ENCODE measurements at places on chromosomes 7 and 10. TPM values are rescaled to one million over a fixed set of nuclear protein-coding genes. Genes with fewer than 3 reads are reported as not detected.
A peak's percentile ranks its signal among the peaks of the same experiment; 100 is the strongest.

The OGDHL gene
- 0.40 TPM for total RNA-seq

The TDRD1 gene
- total RNA-seq = 0.16 TPM

The ACBD7 gene
- total RNA-seq = 2.0 TPM

The IFIT1 gene
- total RNA-seq = 6.3 TPM

The GPR22 gene
- not detected for total RNA-seq

The GPR26 gene
- total RNA-seq = not detected

The IPMK gene
- 9.5 TPM for total RNA-seq

The TRIM50 gene
- not detected for total RNA-seq

The ZNF32 gene
- 12.5 TPM for total RNA-seq

The CNPY1 gene
- total RNA-seq = not detected

GRCh38 chr10:48470115-48470892 lies 134.6 kb downstream of the ARHGAP22 start:
- no peak for DNase-seq

GRCh38 chr7:92644406-92645113 lies 54.4 kb upstream of the FAM133B start:
- DNase-seq = no peak

GRCh38 chr7:126223729-126224128 lies 1029.0 kb downstream of the GRM8 start:
- DNase-seq = no peak

- DNase-seq = no peak
Observed at GRCh38 chr10:1172256-1172984, 116.2 kb downstream of the WDR37 start.

DNA sequence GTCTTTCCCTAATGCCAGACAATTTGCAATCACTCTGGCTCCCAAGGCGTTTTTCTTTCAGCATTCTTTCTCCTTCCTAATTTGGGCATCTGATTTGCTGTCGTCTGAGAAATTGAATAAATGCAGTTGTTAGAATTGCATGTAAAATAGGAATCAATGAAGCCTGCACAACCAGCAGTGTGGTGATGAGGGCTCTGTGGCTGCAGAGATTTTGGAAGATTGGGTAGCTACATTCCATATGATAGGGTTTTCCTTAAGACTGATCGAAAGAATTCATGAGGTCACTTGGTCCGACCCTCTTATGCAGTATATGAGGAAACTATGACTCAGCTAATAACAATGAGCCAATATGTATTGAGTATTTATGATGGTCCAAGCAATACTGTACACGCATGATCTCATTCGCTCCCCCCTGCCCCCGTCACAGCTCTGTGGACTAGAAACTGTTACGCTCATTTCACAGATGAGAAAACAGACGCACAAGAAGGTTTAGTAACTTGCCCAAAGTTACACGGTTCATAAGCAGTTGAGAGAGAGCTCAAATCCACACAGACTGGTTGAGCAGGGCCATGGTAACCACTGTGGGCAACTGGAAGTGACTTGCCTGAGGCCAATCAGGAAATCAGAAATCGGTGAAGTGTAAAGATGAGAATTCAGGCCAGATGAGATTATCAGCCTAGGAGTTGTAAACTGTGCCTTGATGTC lies 527.2 kb downstream of the GATA3 start:
- DNase-seq = no peak

DNA sequence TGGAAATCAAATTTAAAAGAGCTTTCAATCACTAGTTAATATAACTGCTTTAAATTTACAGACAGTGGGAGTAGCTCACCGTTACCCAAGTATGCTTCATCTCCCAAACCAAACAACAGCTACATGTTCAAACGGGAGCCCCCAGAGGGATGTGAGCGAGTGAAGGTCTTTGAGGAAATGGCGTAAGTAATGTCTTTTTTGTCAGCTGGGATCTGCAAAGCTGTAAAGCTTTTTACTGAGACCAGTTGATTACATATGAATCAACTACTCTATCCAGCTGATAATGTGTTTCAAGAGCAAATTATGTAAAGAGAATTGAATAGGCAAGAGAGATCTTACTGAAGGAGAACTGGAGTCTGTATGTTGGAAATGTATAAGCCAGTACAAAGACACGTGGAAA lies 116.2 kb downstream of the GLCCI1 start:
- DNase-seq = no peak

- DNase-seq = no peak
Observed at GRCh38 chr10:125599194-125599593, 83.8 kb downstream of the TEX36 start.

GRCh38 chr10:12841826-12842225 lies 159.7 kb downstream of the CCDC3 start:
- no peak for DNase-seq

DNA sequence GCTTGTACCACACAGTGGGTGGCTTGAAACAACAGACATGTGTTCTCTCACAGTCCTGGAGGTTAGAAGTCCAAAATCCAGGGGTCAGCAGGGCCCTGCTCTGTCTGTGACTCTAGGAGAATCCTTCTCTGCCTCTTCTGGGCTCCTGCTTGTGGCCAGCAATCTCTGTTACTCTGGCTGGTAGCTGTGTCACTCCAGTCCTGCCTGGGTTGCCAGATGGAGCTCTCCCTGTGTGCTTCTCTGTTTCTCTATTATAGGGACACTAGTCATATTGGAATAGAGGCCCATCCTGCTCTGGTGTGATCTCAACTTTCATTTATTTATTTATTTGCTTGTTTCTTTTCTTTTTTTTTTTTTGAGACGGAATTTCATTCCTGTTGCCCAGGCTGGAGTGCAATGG lies 276.6 kb upstream of the GALNT17 start:
- DNase-seq = no peak

DNA sequence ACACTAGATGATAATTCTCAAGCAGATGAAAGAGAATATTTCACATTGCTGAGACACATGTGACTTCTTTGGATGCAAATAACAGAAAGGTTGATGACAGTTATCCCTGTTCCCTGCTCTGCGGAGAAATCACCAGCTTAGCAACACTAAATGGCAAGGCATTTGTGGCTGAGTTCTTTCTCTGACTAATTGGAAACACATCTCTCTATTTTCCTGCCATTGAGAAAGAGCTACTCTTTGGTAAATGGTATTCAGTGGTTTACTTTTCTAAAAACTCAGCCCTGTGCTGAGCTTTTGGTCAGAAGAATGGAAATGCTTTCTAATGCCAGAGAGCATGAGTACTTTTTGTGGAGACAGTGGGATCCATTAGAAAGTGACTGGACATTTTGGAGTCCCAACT lies 771.4 kb downstream of the LRMDA start:
- no peak for DNase-seq

DNA sequence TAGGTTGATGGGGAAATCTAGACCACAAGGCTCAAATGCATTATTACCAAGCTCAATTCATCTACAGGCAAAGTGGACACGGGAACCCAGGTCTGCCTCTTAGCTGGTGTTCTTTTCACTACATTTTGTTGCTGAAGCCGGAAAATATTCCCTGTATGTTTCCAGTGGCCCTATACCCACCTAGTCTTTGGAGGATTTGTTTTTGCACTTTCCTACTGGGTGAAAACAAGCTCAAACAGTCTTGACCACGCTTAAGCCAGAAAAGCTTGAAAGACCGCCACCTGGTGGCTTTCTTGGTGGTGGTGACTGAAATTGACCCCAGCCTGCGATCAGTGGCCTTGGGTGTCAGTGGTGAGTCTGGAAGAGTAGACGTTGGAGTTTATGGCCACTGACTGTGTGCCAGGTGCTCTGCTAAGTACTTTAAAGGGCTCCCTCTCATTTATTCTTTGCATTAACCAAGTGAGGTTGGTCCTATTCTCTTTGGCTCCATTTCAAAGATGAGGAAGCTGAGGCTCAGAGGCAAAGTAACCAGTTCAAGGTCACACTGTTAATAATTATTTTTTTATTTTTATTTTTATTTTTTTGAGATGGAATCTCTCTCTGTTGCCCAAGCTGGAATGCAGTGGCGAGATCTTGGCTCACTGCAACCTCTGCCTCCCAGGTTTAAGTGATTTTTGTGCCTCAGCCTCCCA lies 11.1 kb upstream of the CRTAC1 start:
- peak; percentile 71 for DNase-seq

DNA sequence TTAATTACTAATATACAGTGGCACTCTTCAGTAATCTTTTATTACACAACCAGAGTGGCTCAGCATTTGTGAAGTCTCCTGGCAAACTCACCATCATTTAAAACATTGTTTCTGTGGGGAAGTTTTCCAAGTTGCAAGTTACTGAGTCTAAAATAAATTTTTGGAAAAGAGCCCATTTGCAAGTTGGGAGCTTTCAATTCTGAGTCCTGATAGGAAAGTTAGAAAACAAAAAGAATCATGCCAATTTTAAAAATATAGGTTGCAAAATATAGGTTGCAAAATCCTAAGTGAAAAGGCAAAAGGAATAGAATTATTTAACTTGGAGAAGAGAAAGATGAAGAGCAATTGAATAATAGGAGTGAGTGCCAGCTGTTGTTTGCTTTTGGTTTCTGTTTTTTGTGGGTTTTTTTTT lies 378.8 kb upstream of the C7orf33 start:
- no peak for DNase-seq

DNA sequence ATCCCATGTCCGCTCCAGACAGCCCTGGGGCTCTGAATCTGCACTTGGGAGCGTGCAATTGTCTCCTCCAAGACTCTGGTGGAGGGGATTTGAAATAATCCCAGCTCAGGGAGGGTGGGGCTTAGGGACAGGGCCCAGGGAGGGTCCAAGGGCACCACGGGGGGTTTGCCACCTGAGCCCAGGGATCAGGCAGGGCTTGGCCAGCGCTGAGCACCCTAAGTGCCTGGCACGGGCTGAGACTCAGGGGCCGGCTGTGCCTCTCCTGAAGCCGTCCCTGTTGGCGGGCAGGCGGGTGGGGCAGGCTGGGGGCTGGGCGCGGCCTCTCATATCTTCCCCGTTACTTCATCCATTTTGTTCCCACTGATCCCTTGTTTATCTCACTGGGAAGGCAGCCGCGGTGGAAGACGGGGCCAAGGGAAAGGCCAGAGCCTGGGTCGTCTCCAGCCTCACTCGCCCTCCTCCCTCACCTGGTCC lies 41.8 kb upstream of the ELN start:
- DNase-seq = no peak

GRCh38 chr10:120735773-120736371 lies 115.3 kb upstream of the WDR11 start:
- DNase-seq = no peak

DNA sequence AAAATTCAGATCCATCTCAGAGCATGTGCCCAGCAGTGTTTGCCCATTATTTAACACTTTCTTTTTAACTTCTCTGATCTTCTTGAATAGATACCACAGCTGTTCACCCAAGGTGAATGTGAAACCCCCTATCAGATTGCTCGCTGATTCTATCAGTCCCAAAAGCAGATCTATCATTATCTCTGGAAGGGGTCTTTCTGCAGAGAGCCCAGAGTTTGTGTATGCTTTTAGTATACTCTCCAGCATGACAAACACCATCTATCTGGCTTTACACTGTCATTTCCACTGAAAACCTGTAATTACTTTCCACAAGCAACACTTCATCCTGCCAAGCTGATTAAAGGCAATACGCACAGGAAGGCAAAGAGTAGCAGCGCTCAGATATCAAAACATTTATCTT lies 168.2 kb downstream of the CACNA2D1 start:
- no peak for DNase-seq

GRCh38 chr10:131888186-131888604 lies 12.6 kb upstream of the PPP2R2D start:
- no peak for DNase-seq
